ENCODE measurements at places on chromosomes 12 and 14. TPM values are rescaled to one million over a fixed set of nuclear protein-coding genes. Genes with fewer than 3 reads are reported as not detected.

TMEM229B gene
- 5.4 TPM for total RNA-seq

DNA sequence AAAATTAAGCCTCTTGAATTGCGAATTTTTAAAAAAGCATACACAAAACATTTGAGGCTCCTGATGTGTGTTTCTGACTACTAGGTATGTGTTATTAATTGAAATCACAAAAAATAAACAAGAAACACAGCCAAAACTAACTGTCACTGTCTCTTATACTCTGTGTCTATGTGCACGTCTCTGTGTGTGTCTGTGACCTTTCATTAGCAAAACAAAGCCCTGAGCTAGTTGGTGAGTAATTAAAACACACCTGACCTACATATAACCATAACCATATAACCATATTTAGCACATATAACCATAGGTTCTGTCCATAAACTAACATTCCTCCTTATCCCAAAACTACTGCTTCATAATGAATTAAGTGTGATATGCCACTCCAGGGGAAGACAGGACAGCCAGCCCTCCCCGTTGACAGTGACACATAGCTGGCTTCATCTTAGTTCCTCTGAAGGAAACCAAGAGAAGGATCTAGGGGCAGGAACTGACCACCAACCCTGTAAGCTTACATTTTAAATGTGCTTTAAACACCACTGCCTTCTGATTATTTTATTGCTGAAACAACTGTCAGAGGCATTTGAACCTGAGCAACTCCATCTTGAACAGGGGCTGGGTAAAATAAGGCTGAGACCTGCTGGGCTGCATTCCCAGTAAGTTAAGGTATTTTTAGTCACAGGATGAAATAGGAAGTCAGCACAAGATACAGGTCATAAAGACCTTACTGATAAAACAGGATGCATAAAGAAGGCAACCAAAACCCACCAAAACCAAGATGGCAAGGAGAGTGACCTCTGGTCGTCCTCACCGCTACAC is 106.7 kb downstream of the PPP2R5E start:
- DNase-seq, result no peak

KRT6A gene
- total RNA-seq, result 3.0 TPM

- no peak for DNase-seq
Observed at GRCh38 chr12:63326260-63326659, 175.3 kb upstream of the AVPR1A start.

- DNase-seq, result no peak
Observed at GRCh38 chr14:52802597-52802996, 11.2 kb upstream of the GNPNAT1 start.

DNA sequence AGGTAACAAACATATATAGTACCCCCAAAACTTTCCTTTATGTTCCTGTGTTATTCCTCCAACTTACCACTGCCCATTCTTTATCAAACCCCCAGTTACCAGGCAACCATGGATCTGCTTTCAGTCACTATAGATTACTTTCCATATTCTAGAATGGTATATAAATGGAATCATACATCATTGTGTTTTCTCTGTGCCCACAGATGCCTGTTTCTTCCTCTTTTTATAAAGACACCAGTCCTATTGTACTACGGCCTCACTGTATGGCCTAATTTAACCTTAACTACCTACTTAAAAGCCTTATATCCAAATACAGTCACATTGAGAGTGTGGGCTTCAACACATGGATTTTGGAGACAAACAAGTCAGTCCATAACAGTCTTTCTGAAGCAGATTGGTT is 2.6 kb downstream of the TAS2R14 start:
- no peak for DNase-seq

DNA sequence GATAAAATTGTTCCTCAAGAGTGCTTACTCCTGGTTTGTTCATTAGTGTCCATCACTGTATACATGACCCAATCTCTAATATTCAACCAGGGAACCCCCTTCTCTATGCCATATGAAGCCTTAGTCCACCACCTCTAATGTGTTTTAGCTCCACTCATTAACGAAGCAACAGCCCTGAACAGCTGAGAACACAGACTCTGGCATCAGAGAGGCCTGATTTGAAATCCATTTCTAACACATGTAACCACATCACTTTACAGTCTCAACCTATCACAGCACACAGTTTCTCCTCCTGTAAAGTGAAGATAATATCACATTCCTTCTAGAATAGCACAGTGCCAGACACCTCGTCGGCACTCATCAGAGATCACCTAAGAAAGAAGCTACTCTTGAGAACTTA is 64.3 kb downstream of the C2CD5 start:
- DNase-seq, result no peak

REC8 gene
- 18.5 TPM for total RNA-seq

- peak; percentile 83 for DNase-seq
Observed at GRCh38 chr14:65961004-65961403, 525.2 kb upstream of the CCDC196 start.

CLEC1A gene
- 15.0 TPM for total RNA-seq

DNA sequence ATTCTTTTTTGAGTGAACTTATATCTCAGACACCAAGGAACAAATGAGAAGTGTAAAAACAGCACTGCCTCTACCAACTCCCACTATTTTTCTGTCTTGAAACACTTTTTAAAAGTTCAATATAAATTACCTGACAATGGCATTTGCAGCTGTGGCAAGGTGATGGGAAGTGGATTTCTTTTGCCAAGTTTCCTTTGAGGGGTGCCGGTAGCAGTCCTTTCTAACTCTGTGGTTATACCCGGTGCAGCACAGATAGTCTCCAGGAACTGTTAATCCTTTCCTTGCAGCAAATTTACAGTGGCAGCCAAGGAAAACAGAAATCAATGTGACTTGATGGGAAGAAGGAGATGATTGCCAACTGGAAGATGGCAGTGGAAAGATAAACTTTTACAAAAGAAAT is 243.7 kb downstream of the BCAT1 start:
- DNase-seq, result no peak

DNA sequence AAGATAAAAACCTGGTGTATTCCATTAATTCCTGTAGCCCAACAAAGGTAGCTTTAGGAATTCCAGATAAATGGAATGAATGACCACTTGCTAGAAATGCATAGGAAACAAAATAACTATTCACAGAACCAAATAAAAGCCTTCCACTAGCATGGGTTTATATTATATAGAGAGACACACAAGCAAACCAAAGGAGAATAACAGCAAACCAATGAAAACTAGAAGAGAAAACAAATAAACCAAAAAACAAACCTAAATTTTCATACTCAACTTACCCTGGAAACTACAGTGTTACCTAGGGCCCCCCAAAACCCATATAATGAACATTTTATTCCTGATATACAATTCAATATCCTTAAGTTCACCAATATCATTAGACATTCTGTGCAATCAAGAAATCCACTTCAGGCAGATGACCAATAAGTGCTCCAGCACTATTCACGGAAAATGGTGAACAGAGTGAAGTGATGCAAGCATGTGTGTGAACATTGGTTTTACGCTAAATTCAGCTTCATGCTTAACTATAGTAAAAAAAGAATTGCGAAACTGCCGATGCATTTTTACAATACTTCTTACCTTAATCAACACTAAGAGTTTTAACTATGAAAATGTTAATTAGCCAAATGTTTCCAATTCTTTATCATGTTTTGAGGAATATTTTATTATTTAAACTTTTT is 1108.4 kb upstream of the TMEM132C start:
- DNase-seq, result no peak

MYH6 gene
- total RNA-seq, result 3.4 TPM

- no peak for DNase-seq
Observed at GRCh38 chr12:12818701-12819100, 5.6 kb downstream of the DDX47 start.

DNA sequence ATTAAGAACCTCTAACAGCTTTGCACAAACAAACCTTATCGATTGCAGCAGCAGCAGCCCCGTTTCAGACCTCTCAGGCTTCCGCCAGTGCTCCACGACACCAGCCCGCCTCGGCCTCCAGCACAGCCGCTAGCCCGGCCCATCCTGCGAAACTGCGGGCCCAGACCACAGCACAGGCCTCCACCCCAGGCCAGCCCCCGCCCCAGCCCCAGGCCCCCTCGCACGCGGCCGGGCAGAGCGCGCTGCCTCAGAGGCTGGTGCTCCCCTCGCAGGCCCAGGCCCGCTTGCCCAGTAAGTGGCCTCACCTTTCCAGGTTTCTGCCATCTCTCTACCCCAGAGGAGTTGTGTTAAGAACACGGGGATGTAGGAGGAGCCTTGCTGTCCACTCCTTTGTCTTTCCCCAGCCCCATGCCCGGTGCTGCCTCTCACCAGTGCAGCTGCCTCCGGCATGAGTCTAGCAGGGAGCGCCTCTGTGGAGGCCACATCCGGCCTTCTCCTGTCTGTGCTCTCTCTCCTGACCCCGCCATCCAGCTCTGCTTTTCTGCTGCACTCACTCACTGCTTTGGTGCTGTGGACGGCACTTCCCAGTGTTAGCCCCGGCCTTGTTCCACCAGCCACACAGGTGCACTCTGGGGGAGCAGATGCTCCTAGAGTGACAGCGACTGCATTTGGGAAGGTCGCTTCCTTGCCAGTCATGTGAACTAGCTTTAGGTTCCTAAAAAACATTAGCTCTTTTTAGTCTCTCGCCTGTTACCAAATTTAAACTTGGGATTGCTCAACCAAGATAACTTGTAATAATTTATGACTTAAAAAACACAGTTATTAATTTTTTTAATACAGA is 71.5 kb downstream of the EP400 start:
- DNase-seq, result peak; percentile 39

- no peak for DNase-seq
Observed at GRCh38 chr12:88493636-88494035, 86.6 kb downstream of the KITLG start.

GRCh38 chr14:103724116-103724515 is 8.5 kb downstream of the ZFYVE21 start:
- DNase-seq, result no peak

GRCh38 chr12:126355346-126355745 is 1290.1 kb downstream of the AACS start:
- DNase-seq, result no peak

DNA sequence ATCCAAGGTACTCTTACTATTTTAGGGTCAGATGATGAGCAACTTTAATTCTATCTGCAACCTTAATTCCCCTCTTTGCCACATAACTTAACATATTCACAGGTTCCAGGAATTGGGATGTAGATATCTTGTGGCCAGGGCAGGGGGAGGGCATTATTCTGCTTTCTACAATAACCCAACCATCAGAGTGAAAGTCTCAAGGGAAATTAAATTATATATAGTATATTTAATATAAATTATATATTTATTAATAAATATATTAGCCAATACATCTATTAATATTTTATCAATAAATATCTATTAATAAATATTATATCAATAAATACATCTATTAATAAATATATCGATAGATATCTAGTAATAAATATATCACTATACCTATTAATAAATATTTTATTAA is 11.7 kb upstream of the RAB21 start:
- no peak for DNase-seq

SLC25A47 gene
- total RNA-seq, result not detected

- DNase-seq, result no peak
Observed at GRCh38 chr12:95100264-95101190, 27.1 kb upstream of the NR2C1 start.

GRCh38 chr12:1811281-1811947 is 9.0 kb upstream of the LRTM2 start:
- DNase-seq, result no peak

CISTR gene
- total RNA-seq, result not detected

ACOT4 gene
- 4.5 TPM for total RNA-seq

DNA sequence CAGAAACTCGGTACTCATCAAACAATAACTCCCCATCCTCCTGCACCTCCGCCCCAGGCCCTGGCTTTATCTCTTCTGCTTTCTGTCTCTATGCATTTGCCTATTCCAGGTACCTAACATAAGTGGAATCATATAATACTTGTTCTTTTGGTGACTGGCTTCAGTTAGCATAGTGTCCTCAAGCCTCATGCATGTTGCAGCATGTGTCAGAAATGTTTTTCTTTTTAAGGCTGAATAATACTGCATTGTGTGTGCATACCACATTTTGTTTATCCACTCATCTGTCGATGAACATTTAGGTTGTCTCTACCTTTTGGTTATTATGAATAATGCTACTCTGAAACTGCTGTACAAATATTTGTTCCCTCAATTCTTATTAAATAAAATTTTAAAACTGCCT is 117.1 kb downstream of the KICS2 start:
- DNase-seq, result no peak

- DNase-seq, result no peak
Observed at GRCh38 chr12:122062832-122063693, 15.5 kb upstream of the MLXIP start.

DNA sequence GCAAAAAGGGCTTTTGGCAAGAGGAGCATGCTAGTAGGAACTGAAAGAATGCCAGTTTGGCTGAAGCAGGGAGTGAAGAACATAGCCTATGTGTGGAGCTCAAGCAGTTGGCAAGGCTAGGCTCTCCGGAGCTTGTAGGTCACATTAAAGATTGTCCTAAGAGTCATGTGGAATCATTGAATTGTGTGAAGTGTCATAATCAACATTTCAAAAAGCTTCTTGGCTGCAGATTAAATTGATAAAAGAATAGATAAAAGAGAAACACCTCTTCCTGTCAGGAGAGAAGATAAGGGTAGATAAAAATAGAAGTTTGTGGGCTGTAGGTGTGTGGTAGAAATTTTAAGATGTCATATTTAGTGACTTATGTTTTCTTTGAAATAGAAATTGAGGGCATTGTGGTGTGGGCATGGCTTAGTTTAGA is 36.1 kb downstream of the CPSF6 start:
- DNase-seq, result no peak

DNA sequence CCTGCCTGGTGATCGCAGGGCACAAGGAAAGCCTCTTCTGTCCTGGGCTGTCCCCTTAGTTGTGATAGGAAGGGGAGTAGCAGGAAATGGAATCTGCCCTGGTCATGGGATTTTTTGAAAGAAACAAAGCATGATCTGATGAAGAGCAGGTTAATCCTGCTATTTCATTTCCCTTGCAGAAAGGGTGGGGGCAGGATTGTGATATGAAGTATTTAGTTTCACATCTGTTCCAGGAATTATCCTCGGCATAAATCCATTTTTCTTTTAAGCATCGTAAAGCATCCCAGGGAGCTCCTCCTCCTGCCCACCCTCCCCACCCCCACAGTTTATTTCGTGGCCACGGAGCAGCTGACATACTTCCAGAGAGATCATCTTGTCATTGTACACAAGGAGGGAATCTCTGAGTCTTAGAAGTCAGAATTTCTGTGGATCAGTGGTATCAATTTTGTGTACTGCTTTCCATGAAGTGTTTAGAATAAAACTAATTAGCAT is 53.1 kb downstream of the TGFB3 start:
- no peak for DNase-seq

GRCh38 chr14:61761557-61761956 is 663 bp upstream of the SNAPC1 start:
- DNase-seq, result no peak
